ENCODE measurements at places on chromosomes 16 and 17.

DNA sequence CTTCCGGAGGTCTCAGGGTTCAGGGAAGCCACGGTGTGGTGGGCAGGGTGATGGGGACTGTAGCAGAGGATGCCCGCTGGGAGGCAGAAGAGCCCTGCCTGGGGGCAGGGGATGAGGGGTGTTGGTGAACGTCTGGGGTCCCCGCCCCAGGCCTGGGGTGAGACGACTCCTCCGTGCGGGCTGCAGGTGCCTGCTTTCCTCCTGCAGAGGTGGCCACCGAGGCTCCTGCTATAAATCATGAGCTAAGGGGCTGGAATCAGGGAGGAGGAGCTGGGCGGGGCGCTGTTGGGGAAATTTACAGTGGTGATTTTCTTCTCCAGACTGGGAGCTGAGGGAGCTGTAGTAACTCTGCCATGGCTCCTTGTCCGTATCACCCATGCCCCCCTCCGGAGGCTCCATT is 167.0 kb downstream of the MRM1 start:
- no peak for DNase-seq
- peaks cover 5% of the 10 kb centered on the region for H3K4me1 ChIP-seq
- no peak overlapping the region for H3K4me3 ChIP-seq
- no peak overlapping the region for H3K27ac ChIP-seq
- no peaks in the 10 kb centered on the region for H3K27me3 ChIP-seq
- H3K36me3 ChIP-seq, result no peaks in the 10 kb centered on the region

GRCh38 chr16:49055824-49056545 is 225.7 kb downstream of the CBLN1 start:
- no peaks in the 10 kb centered on the region for H3K27me3 ChIP-seq
- H3K27ac ChIP-seq, result no peak overlapping the region
- no peaks in the 10 kb centered on the region for H3K36me3 ChIP-seq
- no peak for DNase-seq
- no peaks in the 10 kb centered on the region for H3K4me1 ChIP-seq

- H3K27ac ChIP-seq, result peak overlapping the region; percentile 35
- H3K4me1 ChIP-seq, result peaks cover 35% of the 10 kb centered on the region
- no peaks in the 10 kb centered on the region for H3K27me3 ChIP-seq
- H3K36me3 ChIP-seq, result peaks cover 61% of the 10 kb centered on the region
Observed at GRCh38 chr17:48054238-48055185, 6.4 kb downstream of the NFE2L1 start.

GRCh38 chr17:6843241-6843880 is 11.8 kb upstream of the TEKT1 start:
- H3K27ac ChIP-seq, result no peak overlapping the region
- H3K36me3 ChIP-seq, result no peaks in the 10 kb centered on the region
- H3K4me1 ChIP-seq, result no peaks in the 10 kb centered on the region
- H3K27me3 ChIP-seq, result no peaks in the 10 kb centered on the region
- DNase-seq, result no peak
- no peak overlapping the region for H3K4me3 ChIP-seq

DNA sequence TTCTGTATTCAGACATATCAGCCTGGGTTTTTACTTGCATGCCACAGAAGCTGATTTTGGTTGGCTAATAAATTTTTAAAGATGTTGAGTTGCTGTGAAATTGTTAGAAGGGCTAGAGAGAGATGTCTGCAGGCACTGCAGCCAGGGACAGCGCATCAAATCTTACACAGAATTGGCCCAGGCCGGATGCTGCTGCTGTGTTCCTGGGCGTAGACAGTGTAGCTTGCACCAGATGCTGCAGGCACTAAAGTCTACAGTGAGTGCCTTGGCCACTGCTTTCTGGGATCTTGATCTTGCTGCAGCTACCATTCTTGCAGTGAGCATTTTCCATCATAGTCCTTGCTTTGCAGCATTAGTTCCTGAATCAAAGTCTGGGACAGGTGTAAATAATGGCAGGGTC is 169.9 kb downstream of the SPECC1 start:
- no peak for DNase-seq
- no peaks in the 10 kb centered on the region for H3K4me1 ChIP-seq

DNA sequence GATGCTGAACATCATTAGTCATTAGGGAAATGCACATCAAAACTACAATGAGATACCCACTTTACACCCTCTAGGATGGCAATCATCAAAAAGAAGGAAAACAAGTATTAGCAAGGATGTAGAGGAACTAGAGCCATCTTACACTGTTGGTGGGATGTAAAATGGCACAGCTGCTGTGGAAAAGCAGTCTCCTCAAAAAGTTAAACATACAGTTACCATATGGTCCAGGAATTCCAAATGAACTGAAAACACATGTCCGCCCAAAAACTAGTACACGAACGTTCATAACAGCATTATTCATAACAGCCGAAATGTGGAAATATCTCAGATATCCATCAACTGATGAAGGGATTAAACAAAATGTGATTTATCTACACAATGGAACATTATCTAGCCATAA is 7.0 kb downstream of the FBF1 start:
- no peak overlapping the region for H3K4me3 ChIP-seq
- no peaks in the 10 kb centered on the region for H3K4me1 ChIP-seq
- no peak for DNase-seq
- H3K27me3 ChIP-seq, result no peaks in the 10 kb centered on the region
- H3K36me3 ChIP-seq, result no peaks in the 10 kb centered on the region

DNA sequence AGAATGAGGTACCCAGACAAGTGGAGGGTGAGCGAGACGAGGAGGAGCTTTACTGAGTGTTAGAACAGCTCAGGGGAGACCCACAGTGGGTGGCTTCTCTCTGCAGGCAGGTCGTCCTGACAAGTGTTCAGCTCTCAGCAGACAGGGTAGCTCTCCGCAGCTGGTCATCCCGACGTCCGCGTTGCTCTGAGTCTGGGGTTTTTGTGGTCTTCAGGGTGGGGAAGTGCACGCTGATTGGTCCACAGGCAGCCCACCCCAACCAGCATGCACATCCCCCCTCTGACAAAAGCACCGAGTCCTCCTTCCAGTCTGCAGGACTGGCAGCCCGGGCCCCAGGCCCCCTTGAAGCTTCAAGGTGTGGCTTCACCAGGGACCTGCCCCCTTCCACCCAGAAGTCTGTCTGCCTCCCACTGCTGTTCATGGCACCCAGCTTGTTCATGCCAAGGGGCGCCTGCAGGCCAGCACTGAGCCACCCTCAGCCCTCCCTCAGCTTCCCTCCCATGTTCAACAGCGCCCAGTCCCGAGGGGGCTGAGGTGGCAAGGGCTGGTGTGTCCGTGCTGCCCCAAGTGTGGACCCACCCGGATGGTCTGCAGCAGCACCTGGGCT is 19.9 kb upstream of the WDR45B start:
- H3K4me1 ChIP-seq, result no peaks in the 10 kb centered on the region
- H3K27ac ChIP-seq, result no peak overlapping the region
- no peak overlapping the region for H3K4me3 ChIP-seq
- no peaks in the 10 kb centered on the region for H3K36me3 ChIP-seq
- no peak for DNase-seq

DNA sequence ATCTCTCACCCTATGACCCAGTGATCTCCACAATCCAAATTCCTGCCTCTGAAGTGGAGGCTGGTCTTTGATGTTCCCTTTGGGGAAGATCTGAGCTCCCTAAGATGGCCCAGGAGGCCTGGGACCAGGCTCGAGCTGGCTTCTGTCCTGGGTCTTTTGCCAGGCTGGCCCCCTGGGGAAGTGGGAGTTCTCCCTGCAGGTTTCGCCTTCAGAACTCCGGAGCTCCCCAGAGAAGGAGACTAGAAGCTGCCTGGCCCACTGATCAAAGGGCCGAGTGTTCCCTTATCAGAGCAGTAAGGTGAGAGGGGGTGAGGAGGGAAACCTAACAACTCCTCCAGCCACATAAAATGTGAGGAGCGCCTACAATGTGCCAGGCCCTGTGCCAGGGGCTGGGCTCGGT is 147.1 kb downstream of the IRF8 start:
- H3K4me1 ChIP-seq, result peaks cover 18% of the 10 kb centered on the region
- no peaks in the 10 kb centered on the region for H3K36me3 ChIP-seq
- no peak overlapping the region for H3K4me3 ChIP-seq
- peaks cover 8% of the 10 kb centered on the region for H3K27me3 ChIP-seq

GRCh38 chr17:38421871-38422827 is 6.1 kb upstream of the ARHGAP23 start:
- H3K27me3 ChIP-seq, result peaks cover 25% of the 10 kb centered on the region
- H3K36me3 ChIP-seq, result no peaks in the 10 kb centered on the region
- H3K4me1 ChIP-seq, result peaks cover under 1% of the 10 kb centered on the region
- no peak overlapping the region for H3K4me3 ChIP-seq
- H3K27ac ChIP-seq, result no peak overlapping the region

DNA sequence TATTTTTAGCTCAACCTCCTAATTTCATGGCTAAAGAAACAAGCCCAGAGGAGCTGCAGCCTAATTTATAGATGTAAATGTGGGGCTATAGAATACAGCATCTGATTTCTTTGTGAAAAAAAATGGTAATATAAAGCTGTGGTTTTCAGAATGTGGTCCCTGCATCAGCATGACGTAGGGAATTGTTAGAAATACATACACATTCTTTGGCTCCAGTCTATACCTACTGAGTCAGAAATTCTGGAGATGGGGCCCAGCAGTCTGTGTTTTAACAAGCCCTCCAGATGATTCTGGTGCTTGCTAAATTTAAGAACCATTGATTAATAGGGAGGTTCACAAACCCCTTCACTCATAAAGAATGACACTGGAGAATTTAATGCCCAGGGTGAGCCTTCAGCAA is 18.1 kb upstream of the MYH8 start:
- no peaks in the 10 kb centered on the region for H3K4me1 ChIP-seq
- H3K27ac ChIP-seq, result no peak overlapping the region
- no peak for DNase-seq
- H3K36me3 ChIP-seq, result no peaks in the 10 kb centered on the region
- no peak overlapping the region for H3K4me3 ChIP-seq
- H3K27me3 ChIP-seq, result no peaks in the 10 kb centered on the region

DNA sequence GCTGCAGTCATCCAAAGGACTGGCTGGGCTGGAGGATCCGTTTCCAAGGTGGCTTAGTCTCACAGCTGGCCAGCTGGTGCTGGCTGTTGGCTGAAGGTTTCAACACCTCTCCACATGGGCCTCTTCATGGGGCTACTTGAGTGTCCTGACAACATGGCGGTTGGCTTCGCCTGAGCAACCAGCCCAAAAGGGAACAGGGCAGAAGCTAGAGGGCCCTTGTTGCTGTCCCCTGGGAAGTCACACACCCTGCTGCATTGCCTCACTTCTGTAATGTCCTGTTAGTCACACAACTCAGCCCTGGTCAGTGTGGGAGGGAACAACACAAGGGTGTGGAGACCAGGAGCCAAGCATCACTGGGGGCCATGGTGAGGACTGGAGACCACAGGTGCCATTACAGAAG is 36.6 kb downstream of the C16orf78 start:
- no peak overlapping the region for H3K27ac ChIP-seq
- H3K27me3 ChIP-seq, result no peaks in the 10 kb centered on the region
- DNase-seq, result no peak
- no peak overlapping the region for H3K4me3 ChIP-seq

DNA sequence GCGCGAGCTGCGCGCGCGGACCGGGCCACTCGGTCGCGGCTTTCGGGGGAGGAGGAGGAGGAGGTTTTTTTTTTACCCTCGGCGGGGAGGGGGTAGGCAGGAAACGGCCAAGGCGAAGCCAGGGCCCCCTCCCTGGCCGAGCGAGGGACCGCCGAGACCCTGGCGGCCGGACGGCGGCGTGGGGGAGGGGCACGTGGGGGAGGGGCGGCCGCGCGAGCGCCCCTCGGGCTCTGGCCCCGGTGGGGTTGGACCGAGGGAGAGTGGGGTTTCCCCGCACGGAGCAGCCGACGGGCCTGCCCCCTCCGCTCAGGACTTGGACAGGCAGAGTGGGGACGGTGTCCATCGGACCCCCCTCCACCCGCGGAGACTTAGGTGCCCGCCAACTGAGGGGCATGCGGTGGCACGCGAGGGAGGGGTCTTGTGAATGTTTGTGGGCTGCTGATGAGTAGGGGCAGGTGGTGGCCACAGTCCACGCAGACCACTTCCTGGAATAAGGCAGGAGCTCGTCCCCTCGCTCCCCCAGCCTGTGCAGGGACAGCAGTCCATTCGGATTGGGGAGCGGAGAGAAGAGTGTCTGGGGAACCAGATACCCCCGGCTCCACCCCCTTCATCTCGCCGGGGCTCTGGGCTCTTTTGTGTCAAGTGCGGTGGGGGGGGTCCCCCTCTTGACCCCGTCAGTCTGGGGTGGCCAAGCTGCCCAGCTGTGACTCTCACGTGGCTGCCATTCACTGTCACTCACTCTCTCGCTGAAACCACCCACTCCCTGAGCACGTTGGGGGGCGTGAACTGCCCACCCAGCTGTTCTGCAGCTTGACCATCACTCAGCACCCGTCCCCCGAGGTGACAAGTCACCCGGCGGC is 3.0 kb upstream of the CHD3 start:
- peak overlapping the region; percentile 85 for H3K4me3 ChIP-seq
- H3K4me1 ChIP-seq, result peaks cover 63% of the 10 kb centered on the region
- peak; percentile 71 for DNase-seq
- peaks cover 16% of the 10 kb centered on the region for H3K36me3 ChIP-seq
- H3K27me3 ChIP-seq, result no peaks in the 10 kb centered on the region

DNA sequence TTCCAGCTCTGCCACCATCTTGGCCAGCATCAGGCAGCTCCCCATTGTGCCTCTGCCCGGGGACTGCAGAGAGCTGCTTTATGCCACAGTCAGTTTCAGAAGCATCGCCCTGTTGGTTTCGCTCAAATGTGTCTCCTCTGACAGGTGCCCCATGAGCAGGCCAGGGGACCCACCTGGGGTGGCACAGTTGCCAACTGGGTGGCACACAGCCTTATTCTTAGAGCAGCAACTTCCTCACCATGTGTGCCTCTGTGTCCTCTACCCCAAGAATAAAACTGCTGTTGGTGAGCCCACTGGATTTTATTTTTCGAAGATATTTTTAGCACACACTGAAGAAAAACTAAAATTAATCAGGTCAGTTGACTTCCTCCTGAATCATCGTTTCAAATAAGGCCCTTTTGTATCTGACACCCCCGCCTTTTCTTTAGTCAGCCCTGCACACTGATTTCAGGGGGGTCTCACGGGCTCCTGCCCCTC is 44.9 kb upstream of the CACNG5 start:
- DNase-seq, result no peak
- H3K4me3 ChIP-seq, result no peak overlapping the region
- H3K27ac ChIP-seq, result no peak overlapping the region
- H3K4me1 ChIP-seq, result no peaks in the 10 kb centered on the region
- no peaks in the 10 kb centered on the region for H3K27me3 ChIP-seq

- peak overlapping the region; percentile 95 for H3K4me3 ChIP-seq
- H3K27ac ChIP-seq, result peak overlapping the region; percentile 98
- no peak for DNase-seq
- no peaks in the 10 kb centered on the region for H3K27me3 ChIP-seq
- H3K36me3 ChIP-seq, result peaks cover 3% of the 10 kb centered on the region
Observed at GRCh38 chr17:45227101-45227925, 5.6 kb downstream of the FMNL1 start.
